ENCODE measurements at places on chromosomes 5 and 9. TPM values are rescaled to one million over a fixed set of nuclear protein-coding genes. Genes with fewer than 3 reads are reported as not detected.
A peak's percentile ranks its signal among the peaks of the same experiment; 100 is the strongest.

- no peaks in the 10 kb centered on the region for H3K36me3 ChIP-seq
- DNase-seq: peak; percentile 49
- no peaks in the 10 kb centered on the region for H3K27me3 ChIP-seq
- peak overlapping the region; percentile 68 for H3K27ac ChIP-seq
- H3K4me1 ChIP-seq: peaks cover 56% of the 10 kb centered on the region
- H3K4me3 ChIP-seq: no peak overlapping the region
Observed at GRCh38 chr9:69207503-69207902, 33.4 kb downstream of the TJP2 start.

GRCh38 chr9:133187561-133188005, 21.5 kb downstream of the OBP2B start:
- no peaks in the 10 kb centered on the region for H3K4me1 ChIP-seq
- H3K36me3 ChIP-seq: no peaks in the 10 kb centered on the region
- peaks cover 36% of the 10 kb centered on the region for H3K27me3 ChIP-seq
- no peak overlapping the region for H3K27ac ChIP-seq
- no peak overlapping the region for H3K4me3 ChIP-seq

GRCh38 chr9:33858423-33858822, 41.5 kb downstream of the UBE2R2 start:
- H3K27ac ChIP-seq: no peak overlapping the region
- H3K36me3 ChIP-seq: no peaks in the 10 kb centered on the region
- DNase-seq: no peak

- H3K36me3 ChIP-seq: no peaks in the 10 kb centered on the region
- no peak overlapping the region for H3K27ac ChIP-seq
- no peaks in the 10 kb centered on the region for H3K27me3 ChIP-seq
- H3K4me1 ChIP-seq: no peaks in the 10 kb centered on the region
Observed at GRCh38 chr5:74371621-74372020, 268.9 kb downstream of the ENC1 start.

GRCh38 chr9:106726070-106726815, 136.7 kb upstream of the ZNF462 start:
- H3K4me1 ChIP-seq: peaks cover 4% of the 10 kb centered on the region
- DNase-seq: no peak
- no peaks in the 10 kb centered on the region for H3K36me3 ChIP-seq
- H3K27ac ChIP-seq: no peak overlapping the region
- no peaks in the 10 kb centered on the region for H3K27me3 ChIP-seq

GRCh38 chr5:585962-586628, 26.0 kb upstream of the CEP72 start:
- no peak overlapping the region for H3K4me3 ChIP-seq
- no peaks in the 10 kb centered on the region for H3K4me1 ChIP-seq
- no peak for DNase-seq
- H3K27ac ChIP-seq: no peak overlapping the region
- H3K27me3 ChIP-seq: peaks cover 29% of the 10 kb centered on the region

DNA sequence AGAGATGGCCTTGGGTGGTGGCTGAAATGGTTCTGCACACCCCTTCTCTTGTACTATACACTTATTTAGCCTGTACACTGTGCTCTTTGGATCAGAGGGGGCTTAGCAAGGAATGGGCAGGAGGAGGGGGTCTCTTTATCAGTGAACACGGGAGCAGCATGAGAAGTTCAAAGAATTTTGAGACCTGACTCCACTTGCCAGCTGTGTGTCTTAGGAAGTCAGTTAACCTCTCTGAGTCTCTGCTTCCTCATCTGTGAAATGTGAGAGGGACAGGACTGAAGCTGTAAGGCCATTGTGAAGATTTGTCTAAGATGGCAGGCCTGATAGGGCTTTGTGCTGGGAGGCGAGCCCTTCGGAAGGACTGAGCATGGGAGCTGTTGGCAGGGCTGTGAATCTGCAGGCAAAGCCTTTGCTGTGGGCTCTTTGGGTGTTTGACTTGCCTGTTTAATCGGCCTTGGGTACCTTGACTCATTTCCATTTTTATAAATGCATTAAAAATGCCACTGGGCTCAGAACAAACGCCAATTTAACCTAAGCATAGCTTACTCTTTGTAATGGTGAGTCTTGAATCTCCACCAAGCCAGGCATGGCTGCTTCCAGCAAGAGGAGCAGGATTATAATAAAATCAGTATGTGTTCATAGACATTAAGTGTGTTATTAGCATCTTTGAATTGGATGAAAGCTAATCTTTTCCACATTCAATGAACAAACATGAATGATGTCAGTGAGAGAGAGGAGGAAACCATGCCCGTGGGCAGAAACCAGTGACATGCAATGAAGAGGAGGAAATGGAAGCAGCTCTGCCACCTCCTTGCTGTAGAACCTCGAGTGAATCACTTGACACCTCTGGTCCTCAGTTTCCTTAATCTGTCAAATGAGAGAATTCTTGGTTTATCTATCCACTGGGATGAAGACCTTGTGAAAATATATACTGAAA, 89.4 kb downstream of the MACROH2A1 start:
- no peak overlapping the region for H3K27ac ChIP-seq
- H3K4me3 ChIP-seq: no peak overlapping the region
- H3K27me3 ChIP-seq: peaks cover 23% of the 10 kb centered on the region
- no peak for DNase-seq

DNA sequence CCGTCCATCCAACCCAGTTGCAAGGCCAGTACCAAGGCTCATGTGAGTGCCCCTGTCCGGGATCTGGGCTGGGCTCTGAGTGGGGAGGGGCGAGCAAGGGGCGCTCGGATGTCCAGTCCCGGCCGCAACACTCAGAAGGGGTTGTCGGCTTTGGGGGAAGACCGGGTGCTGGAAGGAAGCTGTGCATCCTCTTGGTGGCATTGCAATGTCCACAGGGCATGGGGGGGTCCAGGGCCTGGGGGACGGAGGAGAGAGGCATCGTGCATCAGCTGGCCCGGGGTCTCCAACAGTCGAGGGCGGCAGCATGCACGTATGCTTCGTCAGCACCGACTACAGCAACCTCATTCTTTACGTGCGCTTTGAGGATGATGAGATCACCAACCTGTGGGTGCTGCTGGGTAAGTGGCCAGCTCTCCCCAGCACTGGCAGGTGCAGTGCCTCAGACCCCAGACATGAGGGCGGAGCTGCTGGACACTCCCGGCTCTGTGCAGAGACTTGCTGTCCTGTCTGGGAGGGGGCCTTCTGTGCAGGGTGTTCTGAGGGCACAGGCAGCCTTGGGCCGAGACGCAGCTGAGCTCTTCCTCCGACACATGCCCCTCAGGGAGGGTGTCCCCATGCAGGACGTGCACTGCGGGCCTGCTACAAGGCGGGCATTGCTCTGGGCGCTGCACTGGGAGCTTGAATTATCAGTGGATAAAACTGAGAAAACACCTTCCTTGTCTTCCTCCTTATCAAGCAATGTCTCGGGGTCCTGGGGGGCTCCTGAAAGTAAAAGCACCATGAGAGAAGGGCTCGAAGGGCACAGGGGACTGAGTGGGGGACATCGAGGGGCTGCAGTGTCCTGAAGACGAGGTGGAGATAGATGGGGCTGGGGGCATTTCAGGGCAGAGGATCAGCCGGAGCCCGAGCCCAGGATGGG, 22.5 kb downstream of the GLT6D1 start:
- DNase-seq: no peak
- H3K4me1 ChIP-seq: no peaks in the 10 kb centered on the region
- no peaks in the 10 kb centered on the region for H3K27me3 ChIP-seq
- no peak overlapping the region for H3K4me3 ChIP-seq

DNA sequence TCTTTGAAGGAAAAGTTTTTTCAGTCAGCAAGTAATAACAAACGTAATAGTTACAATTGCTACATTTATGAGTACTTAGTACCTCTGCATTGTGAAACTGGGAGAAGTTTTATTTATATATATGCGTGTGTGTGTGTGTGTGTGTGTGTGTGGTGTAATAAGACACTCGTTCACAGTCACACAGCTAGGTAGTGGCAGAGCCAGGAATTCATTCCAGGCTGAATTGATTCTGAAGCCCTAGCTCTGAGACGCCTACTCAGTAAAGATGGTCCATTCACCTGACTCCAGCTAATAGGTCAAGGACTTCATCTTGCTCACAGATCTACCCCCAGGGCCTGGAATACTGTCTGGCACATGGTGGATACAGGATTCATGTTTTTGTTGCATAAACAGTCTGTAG, 13.6 kb upstream of the CAST start:
- no peak overlapping the region for H3K27ac ChIP-seq
- H3K4me1 ChIP-seq: no peaks in the 10 kb centered on the region
- H3K4me3 ChIP-seq: no peak overlapping the region
- no peaks in the 10 kb centered on the region for H3K27me3 ChIP-seq
- DNase-seq: no peak
- H3K36me3 ChIP-seq: no peaks in the 10 kb centered on the region

Gene FBP2
- total RNA-seq: not detected

Gene C9orf50
- total RNA-seq: 1.8 TPM

Gene GARIN3
- not detected for total RNA-seq

Gene KCNV2
- not detected for total RNA-seq

Gene KCNMB1
- total RNA-seq: 1.9 TPM

Gene DDX4
- not detected for total RNA-seq
